ENCODE measurements at places on chromosomes 3 and 15.

DNA sequence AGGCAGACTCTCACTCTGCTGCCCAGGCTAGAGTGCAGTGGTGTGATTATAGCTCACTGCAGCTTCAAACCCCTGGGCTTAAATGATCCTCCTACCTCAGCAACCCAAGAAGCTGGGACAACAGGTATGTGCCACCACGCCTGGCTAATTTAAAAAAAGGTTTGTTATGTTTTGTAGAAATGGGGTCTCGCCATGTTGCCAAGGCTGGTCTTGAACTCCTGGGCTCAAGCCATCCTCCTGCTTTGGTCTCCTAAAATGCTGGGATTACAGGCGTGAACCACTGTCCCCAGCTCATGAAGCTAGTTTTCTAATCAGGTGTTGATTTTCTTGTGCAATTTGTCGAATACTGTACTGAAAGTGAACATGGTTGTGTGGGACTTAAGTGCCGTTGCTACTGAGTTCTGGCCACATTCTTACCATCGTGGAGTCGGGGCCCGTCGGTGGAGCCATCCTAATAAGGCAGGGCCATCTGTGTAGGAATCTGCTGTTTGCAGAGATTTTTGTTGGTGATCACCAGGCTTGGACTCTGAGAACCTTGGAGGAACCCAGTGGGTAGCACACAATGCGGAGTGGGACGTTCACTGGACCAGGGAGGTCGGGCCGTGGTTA lies 193.2 kb downstream of the GOLGA6L6 start:
- DNase-seq, result no peak

- DNase-seq, result no peak
Measured at GRCh38 chr15:92617549-92618520, 37.7 kb downstream of the FAM174B start.

- peak; percentile 59 for DNase-seq
Measured at GRCh38 chr3:72665701-72666446, 182.4 kb downstream of the SHQ1 start.

GRCh38 chr15:27867861-27868260 lies 231.3 kb downstream of the OCA2 start:
- DNase-seq, result no peak

DNA sequence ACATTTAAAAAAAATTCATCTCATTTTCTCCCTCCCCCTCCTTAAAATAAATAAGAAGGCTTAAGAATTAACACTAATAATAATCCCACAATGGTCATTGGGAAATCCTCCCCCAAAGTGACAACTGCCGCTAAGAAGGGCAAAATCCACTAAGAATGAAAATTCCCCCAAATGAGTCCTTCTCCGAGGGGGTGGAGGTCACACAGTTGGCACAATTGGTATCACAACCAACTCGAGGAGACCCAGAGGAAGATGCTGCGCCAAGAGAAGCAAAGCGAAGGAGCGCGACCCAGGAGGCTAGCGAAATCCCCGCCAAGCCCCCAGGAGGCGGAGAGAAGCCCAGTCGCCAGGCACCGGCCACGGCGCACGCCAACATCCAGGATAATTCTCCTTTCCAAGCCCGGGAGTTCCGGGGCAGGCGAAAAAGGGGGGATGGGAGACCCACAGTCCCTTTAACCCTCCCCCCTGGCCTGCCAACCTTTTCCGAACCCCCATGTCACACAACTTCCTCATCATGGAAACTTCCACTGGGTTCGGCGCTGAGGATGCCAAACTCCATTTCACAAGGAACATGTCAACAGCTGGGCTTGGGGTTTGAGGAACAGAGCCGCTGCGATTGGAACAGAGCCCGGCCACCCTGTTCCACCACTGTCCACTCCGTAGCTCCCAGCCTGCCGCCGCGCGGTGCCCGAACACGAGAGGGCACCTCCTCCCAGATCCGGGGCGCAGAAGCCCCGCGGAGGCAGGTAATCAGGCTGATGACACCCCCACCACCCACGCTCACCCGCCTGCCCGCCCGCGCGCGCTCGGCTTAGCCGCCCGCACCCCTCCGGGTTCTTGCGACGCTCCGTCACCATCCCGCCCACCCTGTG lies 668 bp downstream of the THRB start:
- DNase-seq, result no peak

GRCh38 chr3:80079886-80080285 lies 312.1 kb upstream of the ROBO1 start:
- no peak for DNase-seq

DNA sequence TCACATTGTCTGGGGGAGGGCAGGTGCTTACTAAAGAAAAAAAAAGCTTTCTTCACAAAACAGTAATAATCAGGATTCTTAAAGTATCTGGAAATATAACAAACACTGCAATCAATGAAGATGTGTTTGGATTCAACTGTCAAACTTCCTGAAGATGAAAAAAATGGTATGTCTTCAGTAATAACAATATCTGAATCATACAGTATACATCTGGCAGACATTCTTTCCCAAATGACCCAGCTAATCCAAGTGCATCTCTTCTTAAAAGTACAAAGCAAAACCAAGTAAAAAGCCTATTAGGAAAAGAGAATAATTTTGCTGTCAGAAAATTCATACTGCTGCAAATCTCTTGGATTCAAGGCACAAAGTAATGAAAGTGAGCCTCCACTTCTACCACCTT lies 145.0 kb upstream of the MCTP2 start:
- no peak for DNase-seq

GRCh38 chr3:32113981-32114545 lies 7.6 kb downstream of the GPD1L start:
- DNase-seq, result no peak

GRCh38 chr15:28943611-28944230 lies 57.9 kb downstream of the APBA2 start:
- no peak for DNase-seq

DNA sequence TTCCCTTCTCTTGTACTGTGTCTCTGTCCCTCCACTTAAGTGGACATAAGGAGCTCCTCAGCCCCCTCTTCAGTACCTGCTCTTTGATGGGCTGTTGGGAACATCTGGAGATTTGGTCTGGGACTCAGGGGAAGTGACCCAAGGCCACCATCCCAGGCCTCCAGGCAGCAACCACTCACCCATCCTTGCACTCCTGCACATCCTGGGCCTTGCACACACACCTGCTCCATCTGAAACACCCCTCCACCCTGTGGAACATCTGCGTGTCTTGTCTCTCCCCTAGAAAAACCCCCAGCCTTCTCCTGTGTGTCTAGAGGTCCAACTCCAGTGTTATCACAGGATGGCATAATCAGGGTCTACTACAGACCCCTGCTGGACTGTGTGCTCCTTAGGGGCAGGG lies 74.3 kb downstream of the ABTB1 start:
- DNase-seq, result no peak

GRCh38 chr3:125062904-125063618 lies 7.3 kb upstream of the HEG1 start:
- DNase-seq, result no peak

DNA sequence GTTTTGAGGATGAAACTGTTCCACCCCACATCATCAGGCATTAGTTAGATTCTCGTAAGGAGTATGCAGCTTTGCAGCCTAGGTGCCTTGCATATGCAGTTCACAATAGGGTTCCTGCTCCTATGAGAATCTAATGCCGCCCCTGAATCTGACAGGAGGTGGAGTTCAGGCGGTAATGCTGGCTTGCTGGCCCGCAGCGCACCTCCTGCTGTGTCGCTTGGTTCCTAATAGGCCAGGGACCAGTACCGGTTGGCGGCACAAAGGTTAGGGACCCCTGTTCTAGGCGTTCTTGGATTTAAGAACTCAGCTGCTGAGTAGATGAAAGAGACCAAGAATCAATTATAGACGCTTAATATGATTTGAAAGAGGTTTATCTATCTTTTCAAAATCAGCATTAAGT lies 595.4 kb downstream of the CADM2 start:
- DNase-seq, result no peak

GRCh38 chr3:72137865-72138861 lies 353.2 kb upstream of the PROK2 start:
- DNase-seq, result no peak

GRCh38 chr3:13878281-13879101 lies 1.4 kb downstream of the WNT7A start:
- peak; percentile 14 for DNase-seq

- no peak for DNase-seq
Measured at GRCh38 chr3:134802428-134803050, 7.5 kb downstream of the EPHB1 start.

GRCh38 chr15:93758824-93759223 lies 472.5 kb upstream of the MCTP2 start:
- DNase-seq, result no peak

GRCh38 chr3:177449360-177450006 lies 252.2 kb upstream of the TBL1XR1 start:
- no peak for DNase-seq

GRCh38 chr15:43487271-43487895 lies 5.6 kb downstream of the TP53BP1 start:
- no peak for DNase-seq

- no peak for DNase-seq
Measured at GRCh38 chr3:50369012-50369670, 9.8 kb upstream of the TMEM115 start.

DNA sequence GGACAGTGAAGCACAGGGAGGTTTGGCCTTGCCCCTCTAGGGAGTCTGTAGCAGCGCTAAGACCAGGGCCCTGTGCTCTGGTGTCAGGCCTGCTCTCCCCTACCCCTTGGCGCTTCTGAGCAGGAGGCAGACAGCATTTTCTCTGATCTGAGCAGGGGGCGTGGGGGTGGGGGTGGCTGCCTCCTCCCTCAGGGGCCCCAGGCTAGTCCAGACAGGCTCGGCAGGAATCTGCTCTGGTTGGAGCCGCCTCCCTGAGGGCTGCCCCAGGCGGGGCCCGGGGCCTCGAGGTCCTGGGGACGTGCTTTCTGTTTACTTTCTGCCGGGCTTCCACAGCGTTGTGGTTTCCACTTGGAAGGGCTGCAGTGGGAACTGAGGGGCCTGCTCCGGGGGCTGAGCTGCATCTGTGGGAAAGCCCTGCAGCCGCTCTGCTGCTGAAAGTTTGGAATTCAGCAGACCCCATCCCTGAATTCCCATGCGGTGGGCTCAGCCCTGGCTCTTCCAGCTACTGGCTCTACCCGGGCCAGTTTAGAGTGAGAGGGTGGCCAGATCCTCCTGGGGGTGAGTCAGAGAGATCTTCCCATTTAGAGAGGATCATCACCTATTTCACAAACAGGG lies 105.4 kb downstream of the LINGO1 start:
- DNase-seq, result no peak

- DNase-seq, result no peak
Measured at GRCh38 chr15:54045397-54045796, 67.2 kb downstream of the UNC13C start.

DNA sequence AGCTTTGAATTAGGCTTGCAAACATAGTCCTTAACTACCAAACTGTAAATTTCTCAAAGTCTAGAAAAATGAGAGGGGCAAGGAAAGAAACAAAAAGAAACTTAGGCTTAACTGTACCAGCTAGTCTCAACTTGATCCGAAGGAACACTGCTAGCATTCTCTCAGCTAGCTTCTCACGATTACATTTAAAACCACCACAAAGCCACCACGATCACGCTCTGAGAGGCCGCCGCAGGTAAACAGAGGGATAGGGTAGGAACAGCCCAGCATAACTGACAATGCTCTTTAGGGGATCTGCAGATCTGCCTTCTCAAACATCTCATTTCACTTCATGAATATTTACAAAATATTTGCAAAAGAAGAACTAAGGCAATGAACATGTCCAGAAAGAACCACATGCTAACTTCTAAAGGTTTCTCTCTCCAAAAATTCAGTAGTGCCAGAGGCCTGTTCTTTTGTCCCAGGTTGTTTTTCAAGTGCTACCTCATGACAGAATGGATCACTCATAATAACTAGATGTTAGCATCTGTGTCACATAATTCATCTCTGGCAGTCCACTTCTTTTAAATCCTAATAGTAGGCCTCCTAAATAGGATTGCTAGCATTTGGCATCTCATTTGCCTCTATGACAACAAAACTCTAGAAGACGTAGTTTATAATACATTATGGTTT lies 18.9 kb downstream of the VGLL4 start:
- DNase-seq, result no peak

GRCh38 chr15:31997711-31998110 lies 32.6 kb upstream of the CHRNA7 start:
- no peak for DNase-seq

- no peak for DNase-seq
Measured at GRCh38 chr15:80317389-80318182, 65.6 kb upstream of the CTXND1 start.

DNA sequence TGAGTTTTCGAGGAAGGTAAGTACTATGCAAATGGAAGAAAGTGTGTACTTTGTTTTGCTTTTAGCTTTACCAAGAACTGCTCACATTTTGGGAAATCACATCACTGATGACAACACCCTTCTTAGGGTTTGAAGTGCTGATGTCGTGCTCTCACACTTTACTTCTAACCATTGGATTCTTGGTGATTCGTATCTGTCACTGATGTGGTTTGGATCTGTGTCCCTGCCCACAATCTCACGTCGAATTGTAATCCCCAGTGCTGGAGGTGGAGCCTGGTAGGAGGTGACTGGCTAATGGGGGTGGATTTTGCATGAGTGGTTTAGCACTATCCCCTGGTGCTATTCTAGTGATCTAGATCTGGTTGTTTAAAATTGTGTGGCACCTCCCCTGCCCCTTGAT lies 75.4 kb upstream of the RGMA start:
- DNase-seq, result no peak

DNA sequence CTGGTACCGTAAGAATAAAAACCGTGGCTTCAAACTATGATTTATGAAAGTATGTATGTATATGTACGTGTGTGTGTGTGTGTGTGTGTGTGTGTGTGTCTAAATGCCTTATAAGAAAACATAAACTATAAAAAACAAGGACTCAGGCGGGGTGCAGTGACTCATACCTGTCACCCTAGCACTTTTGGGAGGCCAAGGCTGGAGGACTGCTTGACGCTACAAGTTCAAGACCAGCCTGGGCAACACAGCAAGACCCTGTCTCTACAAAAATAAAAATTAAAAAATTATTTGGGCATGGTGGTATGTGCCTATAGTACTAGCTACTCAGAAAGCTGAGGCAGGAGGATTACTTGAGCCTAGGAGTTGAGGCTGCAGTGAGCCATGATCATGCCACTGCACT lies 29.1 kb downstream of the CCPG1 start:
- DNase-seq, result no peak

- no peak for DNase-seq
Measured at GRCh38 chr15:29835301-29835700, 13.0 kb upstream of the TJP1 start.

DNA sequence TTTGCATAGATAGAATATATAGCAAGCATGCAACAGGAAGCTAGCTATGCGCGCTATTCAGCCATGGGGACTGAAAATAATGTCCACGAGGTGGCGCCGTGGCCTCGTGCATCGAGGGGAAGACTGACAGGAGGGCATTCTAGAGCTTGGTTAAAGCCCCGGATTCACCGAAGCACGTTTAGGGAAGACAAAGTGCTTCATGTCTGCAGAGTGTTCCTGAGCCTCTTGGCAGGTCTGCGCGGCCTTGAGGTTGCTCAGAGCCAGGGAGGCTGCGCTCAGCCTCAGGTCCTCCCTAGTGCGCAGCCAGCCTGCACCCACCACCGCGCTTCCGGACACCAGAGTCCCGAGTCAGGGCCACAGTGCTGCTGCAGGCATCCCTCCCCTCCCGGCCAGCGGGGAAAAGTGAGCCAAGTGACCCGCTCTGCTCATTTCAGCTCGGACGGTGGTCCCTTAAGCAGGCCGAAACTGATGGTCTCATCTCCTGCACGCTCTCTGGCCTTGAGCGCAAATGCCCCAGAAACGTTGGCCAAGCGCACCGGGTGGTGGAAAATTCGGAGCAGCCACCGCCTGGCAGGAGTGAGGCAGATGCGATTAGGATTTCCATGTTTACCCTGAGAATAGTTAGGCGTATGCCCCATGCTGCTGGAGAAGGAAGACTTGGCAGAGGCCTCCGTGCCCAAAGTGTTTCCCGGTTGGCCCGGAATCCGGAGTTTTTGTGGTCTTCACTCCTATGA lies 24.8 kb downstream of the GABRA5 start:
- DNase-seq, result no peak

GRCh38 chr3:108661699-108662098 lies 72.2 kb downstream of the DZIP3 start:
- DNase-seq, result no peak

Data from activated CD4-positive, alpha-beta T cell treated with anti-CD3 and anti-CD28 coated beads, Interleukin-2, amount 50 U/mL, for 1 hour (primary cell).